Activated CD4-positive, alpha-beta T cell treated with anti-CD3 and anti-CD28 coated beads, Interleukin-2, amount 10 ng/mL, durations not matched to agents 7 days and 5 days (primary cell): ENCODE measurements at places on chromosomes 6 and 20.

- DNase-seq = no peak
Observed at GRCh38 chr6:108166664-108167448, 1.0 kb downstream of the NR2E1 start.

DNA sequence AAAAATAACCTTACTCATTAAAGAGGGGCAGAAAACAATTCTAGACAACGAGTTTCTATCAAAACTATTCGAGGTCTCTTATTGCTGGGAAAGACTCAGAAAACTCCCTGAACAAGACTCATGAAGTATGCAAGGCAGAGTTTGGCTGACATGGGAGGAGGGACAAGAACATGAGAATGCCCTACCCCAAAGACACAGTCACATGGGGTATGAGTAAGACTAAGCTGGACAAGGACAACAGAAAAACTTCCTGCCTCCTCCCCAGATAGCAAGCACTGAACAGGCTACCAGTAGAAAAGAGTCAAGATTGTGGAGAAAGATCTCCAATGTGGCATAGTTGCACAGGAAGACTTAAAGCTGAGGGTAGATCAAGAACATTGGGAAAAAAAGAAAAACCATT lies 39.7 kb upstream of the PHIP start:
- DNase-seq = no peak

DNA sequence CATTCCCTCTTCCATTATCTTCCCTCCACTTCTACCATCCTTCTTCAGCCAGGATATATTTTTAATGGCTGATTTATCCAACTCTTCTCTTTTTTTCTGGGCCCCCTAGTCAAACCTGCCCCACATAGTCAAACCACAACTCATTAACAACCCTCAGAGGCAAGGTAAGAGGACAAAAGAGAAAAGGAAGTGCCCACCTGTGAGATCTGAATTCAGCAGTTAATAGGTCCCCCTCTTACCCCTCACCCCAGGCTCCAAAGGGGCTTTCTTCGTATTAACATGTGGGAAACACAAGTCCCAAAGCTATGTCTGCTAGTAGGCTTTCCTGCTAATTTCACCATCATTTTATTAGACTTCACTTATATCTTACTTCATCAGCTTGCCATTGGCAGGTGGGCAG lies 44.1 kb upstream of the TSPYL1 start:
- DNase-seq = no peak

DNA sequence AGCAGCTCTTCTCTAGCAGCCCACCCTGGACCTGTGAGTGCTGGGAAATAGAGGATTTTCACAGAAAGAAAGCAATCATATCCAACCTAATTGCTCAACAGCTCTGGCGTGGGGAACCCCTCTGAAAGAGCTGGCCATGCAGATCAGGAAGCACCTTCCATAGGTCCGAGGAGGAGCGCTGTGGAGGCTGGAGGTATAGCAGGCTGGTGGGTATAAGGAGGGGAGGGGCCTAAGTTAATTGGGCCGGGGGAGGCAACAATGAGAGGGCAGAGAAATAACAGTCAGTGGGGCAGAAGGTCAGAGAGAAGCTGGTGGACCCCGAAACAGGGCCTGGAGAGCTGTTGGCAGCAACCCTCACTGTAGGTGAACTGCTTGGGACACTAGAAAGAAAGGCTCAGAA lies 40.8 kb downstream of the SNRNP48 start:
- DNase-seq = no peak
